ENCODE measurements at places on chromosomes 5 and 9. TPM values are rescaled to one million over a fixed set of nuclear protein-coding genes. Genes with fewer than 3 reads are reported as not detected.

GRCh38 chr5:61551637-61552313 is 219.7 kb downstream of the ZSWIM6 start:
- DNase-seq = no peak

The TMEM8B gene
- 5.2 TPM for total RNA-seq

GRCh38 chr9:29209748-29210291 is 1636.5 kb upstream of the C9orf72 start:
- no peak for DNase-seq

GRCh38 chr5:132673488-132673887 is 301 bp upstream of the IL4 start:
- DNase-seq = no peak

GRCh38 chr9:79581794-79582193 is 10.0 kb downstream of the TLE4 start:
- DNase-seq = no peak

The NPR2 gene
- total RNA-seq = 2.7 TPM

- no peak for DNase-seq
Measured at GRCh38 chr9:95980262-95981125, 105.0 kb downstream of the ERCC6L2 start.

DNA sequence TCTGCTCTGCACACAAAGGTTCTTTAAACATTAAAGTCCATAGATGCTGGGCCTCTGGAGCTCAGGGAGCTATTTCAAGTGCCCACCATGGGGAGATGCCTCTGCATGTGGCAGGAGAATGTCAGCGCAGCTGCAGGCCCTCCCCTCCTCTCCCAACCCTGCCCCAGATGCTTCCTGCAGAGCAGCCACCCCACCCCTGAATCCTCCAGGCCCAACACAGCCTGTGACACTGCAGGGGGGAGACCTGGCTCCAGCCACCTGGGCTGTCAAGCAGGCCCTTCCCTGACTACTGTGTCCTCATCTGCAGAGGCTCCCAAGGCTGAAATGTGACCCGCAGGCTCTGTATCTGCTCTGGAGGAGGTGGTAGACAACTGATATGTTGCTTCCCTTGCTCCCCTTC is 213.9 kb downstream of the GABBR2 start:
- no peak for DNase-seq

- no peak for DNase-seq
Measured at GRCh38 chr5:52013523-52013922, 630.3 kb downstream of the ISL1 start.

The ZMYND19 gene
- total RNA-seq = 6.5 TPM

The TNC gene
- total RNA-seq = not detected

The LCP2 gene
- 376 TPM for total RNA-seq

DNA sequence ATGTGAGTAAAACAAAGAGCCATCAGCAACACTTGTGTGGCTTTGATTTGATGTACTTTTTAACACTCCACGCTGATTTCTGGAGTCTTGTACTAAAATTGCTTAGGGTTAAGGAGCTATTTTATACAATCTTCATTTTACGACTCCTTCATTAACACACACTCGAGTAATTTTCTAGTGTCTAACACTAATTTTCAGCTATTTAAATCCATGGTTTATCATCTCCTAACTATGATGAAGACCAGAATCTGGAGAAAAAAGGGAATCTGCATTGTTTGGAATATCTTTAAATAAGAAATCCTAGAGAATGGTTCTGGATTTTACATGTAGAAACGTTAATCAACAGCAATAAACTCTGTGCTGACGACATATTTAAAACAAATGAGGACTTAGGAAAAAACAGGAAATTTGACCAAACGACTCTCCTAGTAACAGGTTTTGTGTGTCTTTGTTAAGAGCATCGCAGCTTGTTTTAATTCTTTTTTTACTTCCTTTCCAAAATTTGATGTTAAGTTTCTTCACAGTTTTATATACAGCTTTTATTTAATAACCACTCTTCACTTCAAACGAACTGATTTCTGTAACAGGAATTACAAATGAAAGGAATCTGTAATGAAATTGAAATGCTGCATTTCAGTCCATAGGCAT is 138.5 kb downstream of the AOPEP start:
- DNase-seq = no peak

GRCh38 chr5:175616083-175616482 is 41.8 kb upstream of the HRH2 start:
- DNase-seq = no peak

DNA sequence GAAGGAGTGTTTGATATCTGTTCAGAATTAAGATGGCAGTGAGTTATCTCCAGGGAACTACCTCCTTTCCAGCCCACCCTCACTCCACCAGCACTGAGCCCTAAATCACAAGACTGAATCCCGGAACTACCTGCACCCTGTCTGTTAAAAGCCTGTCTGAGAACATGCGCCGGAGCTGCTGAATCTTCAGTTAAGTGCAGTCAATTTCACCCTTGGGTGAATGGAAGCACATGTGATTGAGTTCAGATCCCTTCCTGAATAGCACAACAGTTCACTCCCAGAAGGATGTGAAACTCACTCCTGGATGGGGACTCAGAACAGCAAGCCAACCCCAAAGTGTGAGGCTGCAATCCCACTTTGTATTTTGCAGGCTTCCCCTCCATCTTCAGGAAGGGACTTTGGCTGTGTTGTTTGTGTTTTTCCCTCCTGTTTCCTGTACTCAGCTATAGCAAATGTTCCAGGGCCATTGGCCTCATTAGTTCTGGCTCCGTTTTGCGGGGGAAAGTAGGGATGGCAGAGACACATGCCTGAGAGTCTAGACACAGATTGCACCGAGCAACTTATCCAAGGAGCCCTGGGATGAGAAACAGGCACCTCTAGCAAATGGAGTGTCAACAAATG is 43.4 kb downstream of the DPYSL3 start:
- DNase-seq = no peak

- peak; percentile 18 for DNase-seq
Measured at GRCh38 chr5:82356808-82357671, 78.9 kb upstream of the RPS23 start.

DNA sequence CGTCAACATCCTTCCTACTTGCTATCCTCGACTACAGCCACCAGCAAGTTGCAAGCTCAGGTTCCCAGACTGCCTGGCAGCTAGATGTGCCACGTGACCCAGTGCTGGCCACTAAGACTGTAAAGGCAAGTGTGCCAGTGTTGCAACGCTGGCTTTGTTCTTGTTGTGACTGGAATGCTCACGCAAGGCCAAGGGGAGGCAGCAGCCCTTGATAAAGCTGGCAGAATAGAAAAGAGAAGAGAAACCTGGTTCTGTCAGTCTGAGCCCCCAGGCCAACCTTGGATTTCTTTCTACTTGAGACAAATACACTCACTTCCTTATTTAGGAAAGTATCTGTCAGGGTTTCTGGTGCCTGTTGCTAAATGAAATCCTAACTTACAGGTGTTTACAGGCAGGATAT is 113.0 kb downstream of the KLHL3 start:
- no peak for DNase-seq

DNA sequence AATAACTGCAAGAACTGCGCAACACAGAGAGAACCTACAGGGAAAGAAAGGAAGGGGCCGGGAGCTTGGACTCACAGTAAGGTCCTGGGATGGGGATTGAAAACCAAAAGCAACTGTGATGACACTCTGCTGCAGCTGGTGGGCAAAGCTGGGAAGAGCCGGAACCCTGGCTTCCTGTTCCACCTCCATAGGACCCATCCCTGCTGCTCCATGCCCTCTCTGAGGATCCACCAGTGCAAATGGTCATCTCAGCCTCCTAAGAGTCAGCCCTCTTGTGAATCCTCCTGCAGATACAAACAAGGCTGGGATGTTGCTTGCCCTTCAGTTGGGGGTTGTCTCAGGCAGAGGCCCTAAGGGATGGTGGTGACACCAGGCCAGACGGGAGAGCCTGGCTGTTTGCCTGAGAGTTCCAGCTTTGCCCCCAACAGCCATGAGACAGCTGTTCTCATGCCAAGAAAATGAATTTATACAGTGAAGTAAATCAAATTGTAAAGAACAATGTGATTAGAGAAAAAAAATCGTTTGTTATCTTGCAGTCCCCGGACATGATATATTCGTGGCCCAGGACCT is 90.8 kb downstream of the TENT4A start:
- no peak for DNase-seq

The OR1Q1 gene
- not detected for total RNA-seq

The PCDHA9 gene
- total RNA-seq = not detected
